ENCODE measurements at places on chromosomes 6 and 20. TPM values are rescaled to one million over a fixed set of nuclear protein-coding genes. Genes with fewer than 3 reads are reported as not detected.

PNPLA1 gene
- not detected for total RNA-seq

BPIFB4 gene
- total RNA-seq, result not detected

HBS1L gene
- 93.0 TPM for total RNA-seq

COL21A1 gene
- 0.46 TPM for total RNA-seq

STMN3 gene
- total RNA-seq, result 6.7 TPM

OPRM1 gene
- total RNA-seq, result not detected

CDH26 gene
- total RNA-seq, result 1.1 TPM

PPIL1 gene
- total RNA-seq, result 20.1 TPM

BMP6 gene
- total RNA-seq, result 0.62 TPM

AIF1 gene
- 0.84 TPM for total RNA-seq

PCMTD2 gene
- total RNA-seq, result 136 TPM

HSPA12B gene
- total RNA-seq, result 1.1 TPM

IL17F gene
- total RNA-seq, result not detected

C6orf141 gene
- 0.81 TPM for total RNA-seq

KIFC1 gene
- total RNA-seq, result 94.3 TPM

TMEM151B gene
- 0.22 TPM for total RNA-seq

NTSR1 gene
- 0.09 TPM for total RNA-seq

SEMG1 gene
- total RNA-seq, result not detected

PRKN gene
- 3.5 TPM for total RNA-seq

EPPIN gene
- 0.18 TPM for total RNA-seq

RAB44 gene
- not detected for total RNA-seq

CD93 gene
- total RNA-seq, result not detected

EYS gene
- 0.44 TPM for total RNA-seq

MAP7 gene
- total RNA-seq, result 42.4 TPM

TINAG gene
- total RNA-seq, result not detected

DEF6 gene
- total RNA-seq, result 6.3 TPM

RANBP9 gene
- 43.7 TPM for total RNA-seq

SENP6 gene
- 99.0 TPM for total RNA-seq

DEFB124 gene
- total RNA-seq, result not detected

MUC21 gene
- not detected for total RNA-seq

FUT9 gene
- 1.5 TPM for total RNA-seq

FAXC gene
- total RNA-seq, result 8.8 TPM

SNX14 gene
- total RNA-seq, result 75.0 TPM

RNF39 gene
- total RNA-seq, result not detected

MACROD2 gene
- 2.0 TPM for total RNA-seq

DNAJC5 gene
- 26.8 TPM for total RNA-seq

C20orf202 gene
- total RNA-seq, result not detected

ABHD16B gene
- not detected for total RNA-seq

SNX21 gene
- 12.8 TPM for total RNA-seq

TUBB2B gene
- 253 TPM for total RNA-seq

HTR1E gene
- total RNA-seq, result 1.6 TPM

IDH3B gene
- 89.9 TPM for total RNA-seq

C2 gene
- total RNA-seq, result 0.29 TPM

NPBWR2 gene
- total RNA-seq, result not detected

FGD2 gene
- not detected for total RNA-seq

CRISP3 gene
- total RNA-seq, result not detected

C6orf163 gene
- 3.3 TPM for total RNA-seq

PLN gene
- total RNA-seq, result not detected

TNFRSF21 gene
- 63.3 TPM for total RNA-seq

LRRC73 gene
- total RNA-seq, result 0.64 TPM

ESR1 gene
- total RNA-seq, result not detected

PPT2 gene
- 65.3 TPM for total RNA-seq

CCN2 gene
- 40.1 TPM for total RNA-seq

CST1 gene
- total RNA-seq, result 1,051 TPM

PLEKHG1 gene
- total RNA-seq, result 1.7 TPM

FAM83B gene
- total RNA-seq, result 13.1 TPM

MYB gene
- total RNA-seq, result 1.5 TPM

Measured in endodermal cell (in vitro differentiated cells).